Urothelium cell line (cell line): ENCODE measurements at places on chromosomes 3 and 15.

DNA sequence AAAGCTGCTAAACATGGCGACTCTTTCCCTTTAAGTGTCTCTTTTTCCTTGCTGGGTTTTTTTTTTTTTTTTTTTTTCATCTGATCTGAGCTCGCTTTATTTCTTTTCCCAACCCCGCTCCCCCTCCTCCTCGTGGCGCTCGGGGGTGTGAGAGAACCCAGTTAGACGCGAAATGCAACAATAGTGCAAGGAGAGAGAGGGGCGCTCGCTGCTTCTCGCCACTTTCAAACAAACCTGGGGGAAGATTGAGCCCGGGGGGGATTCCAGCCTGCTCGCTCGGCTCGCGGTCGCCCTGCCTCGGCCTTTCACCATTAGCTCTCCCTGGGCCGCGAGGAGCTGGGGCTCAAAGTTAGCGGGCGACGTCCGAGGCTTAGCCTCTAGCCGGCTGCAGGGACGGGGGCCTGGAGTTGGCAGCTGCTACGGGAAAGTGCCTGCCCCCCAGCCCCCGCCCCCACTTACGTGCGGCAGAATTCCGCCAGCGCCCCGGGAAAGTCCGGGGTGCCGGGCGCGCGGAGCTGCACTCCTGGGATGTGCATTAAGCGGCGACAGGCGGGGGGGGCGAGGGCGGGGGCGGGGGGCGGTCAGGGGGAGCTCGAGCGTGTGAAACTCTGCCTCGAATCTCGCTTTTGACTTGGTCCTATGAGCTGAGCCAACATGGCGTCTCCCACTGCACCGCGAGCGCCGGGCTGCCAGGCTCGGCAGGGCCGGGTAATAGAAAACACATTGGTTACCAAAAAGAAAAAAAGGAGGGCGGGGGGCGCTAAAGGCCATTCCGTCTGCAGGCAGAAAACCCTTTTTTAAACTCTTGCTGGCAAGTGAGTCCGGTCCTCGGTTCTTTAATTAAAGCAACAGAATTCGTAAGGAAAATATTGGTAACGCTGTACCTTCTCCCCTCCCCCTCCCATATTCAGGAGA is 10.4 kb downstream of the NR2F2 start:
- peak; percentile 57 for DNase-seq

DNA sequence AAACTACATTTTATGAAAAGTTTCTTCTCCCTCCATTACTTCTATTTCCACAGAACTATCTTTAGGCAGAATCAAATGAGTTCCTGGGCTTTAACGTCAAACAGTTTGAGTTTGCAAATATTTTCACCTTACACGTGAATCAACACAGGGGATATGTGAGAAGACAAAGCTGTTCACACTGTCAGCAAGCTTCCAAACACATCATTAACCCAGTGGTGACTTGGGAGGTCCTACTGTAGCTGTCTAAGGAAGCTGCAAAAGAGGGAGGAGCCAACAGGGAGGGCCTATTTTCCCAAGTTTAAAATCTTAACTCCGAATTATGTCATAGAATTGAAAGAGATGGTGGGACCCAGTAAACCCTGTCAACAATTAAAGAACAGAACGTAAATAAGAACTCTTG is 337.8 kb upstream of the DNAJC19 start:
- no peak for DNase-seq

DNA sequence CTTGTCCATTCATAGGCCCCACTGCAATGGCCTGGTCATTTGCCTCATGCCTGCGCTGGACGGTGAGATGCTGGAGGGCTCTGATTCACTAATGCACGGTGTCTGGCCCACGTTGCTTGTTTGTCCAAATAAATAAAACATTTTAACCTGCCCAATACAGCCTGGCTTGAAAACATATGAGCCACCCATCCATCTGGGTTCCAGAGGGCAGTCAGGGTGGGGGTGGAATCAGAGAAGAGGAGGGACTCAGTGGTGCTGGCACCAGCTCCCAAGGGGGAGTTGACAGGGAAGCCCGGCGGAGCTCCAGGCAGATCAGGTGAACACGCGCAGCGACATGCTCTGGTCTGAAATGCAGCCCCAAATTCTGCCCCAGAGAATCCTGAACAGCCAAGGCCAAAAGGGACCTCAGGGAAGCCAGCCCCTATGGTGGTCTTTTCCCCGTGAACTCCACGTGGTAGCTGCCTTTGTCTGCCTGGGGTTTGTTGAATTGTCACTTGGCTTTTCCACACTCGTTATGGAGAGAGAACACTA is 265.2 kb downstream of the UACA start:
- DNase-seq, result no peak

DNA sequence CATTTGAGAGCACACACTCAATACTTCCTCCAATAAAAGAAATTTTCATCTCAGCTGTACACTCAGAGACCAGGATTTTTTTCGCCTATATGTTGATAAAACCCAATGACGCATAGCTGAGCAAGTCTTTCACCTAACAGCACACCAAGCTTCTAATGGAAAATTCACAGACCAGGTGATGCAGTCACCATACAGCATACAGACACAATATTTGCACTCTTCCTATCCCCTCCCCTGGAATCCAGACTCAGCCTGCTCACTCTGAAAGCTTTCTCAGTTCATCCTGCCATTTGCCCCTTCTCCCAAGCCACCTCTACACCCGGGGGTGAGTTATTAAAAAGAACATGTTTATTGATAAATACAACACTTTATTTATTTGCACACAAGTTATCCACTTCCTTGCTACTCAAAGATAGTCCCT is 1.7 kb downstream of the TBC1D5 start:
- DNase-seq, result peak; percentile 29

DNA sequence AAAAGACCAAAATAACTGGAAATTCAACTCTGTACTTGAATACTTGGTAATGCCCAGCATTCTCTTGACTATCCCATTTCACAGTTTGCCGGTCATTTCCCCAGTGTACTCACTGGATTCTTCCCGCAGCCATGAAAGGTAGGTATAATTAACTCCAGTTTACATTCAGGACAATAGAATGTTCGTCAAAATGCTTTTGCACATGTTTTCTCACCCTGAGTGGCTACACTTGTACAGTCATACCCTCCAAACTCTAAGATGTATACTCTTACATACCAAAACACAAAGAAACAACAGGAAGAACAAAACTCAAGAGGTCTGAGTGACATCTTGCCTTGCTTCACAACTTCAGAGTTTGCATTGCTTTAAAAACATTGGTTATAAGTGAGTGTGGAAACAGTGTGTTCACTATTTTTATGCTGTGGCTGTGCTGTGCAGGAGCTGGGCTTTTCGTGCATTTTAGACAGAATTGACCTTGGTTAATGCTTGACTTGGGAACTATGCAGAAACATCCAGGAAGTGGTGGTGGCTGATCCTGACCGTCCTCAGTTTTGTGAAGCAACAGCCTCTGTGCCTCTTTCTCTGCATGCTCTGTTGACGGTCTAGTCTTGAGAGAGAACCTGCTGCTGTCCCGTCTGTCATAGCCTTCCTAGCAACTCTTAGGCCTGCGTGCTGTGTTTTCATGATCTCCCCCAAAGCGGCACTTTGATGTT is 90.5 kb downstream of the IGF1R start:
- DNase-seq, result no peak

DNA sequence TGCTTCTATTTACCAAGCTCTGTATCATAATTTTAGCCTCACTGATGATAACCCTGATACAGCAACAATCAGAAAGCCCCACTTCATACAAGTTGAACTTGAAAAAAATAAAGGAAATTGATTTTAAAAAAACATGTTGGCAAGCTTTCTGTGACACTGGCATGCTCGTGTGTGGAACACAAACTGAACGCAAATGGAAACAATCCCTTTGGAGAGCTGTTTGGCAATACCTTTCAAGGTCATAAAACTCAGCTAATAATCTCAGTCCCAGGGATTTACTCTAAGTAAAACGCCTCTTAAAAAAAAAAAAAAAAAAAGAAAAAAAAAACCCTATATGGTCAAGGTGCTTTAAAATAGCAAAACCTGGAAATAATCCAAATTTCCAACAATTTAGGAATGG is 166.7 kb upstream of the BCL6 start:
- no peak for DNase-seq

DNA sequence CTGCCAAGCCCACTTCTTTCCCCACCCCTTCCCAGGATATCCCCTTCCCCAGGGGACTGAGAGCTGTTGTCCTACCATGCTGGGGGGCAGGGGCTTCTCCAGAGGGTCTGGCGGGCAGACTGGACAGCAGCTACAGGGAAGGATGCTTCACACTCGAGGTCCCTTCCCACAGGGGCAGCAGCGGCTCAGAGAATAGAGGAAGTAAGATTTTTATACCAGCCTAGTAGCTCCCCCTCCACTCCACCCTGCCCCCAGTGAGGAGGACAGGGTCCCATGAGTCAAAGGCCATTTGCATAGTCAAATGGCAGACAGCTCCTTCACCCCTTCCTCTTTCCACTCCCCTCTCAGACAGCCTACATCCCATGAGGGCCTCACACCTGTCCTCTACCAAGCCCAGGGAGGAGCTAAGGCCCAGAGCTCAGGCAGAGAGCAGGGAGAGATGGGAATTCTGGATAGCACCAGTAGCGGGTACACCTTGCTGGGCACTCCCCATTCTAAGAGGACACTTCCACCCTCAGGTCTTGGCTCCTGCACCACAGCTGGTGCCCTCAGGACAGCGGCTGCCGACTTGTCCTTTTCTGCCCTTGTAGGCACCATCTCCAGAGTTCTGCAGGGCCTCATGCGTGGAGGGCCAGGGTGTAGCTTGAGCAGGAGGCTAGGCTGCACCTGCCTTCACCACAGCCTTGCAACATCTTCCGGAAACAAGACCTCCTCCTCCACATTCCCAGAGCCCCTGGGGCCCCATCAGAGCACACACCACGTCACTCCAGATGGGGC is at the start of gene TLR9:
TSS of gene TLR9 (minus strand) at position 194 of the 777 bp plus-strand sequence. CDS start at position 78, 116 bp downstream.
- no peak for DNase-seq

DNA sequence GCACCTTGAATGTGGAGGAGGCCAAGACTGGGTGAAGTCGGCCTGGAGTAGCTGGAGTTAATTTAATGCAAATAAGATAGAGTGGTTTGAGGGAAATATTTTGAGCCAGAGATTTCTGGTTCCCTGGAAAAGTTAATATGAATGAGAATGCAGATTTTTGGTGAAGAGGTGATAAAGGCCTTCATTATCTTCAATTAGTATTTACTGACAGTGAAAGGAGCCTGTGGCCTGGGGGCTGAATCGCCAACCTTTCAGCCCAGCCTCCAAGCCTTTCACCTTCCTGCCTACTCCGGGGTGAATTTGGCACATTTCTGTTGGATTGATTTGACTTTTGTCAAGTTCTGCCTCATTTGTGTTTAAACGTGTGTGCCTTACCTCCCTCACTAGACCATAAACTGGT is 147.8 kb downstream of the SOX2 start:
- no peak for DNase-seq

- no peak for DNase-seq
Observed at GRCh38 chr3:27349832-27350231, 19.4 kb downstream of the NEK10 start.

- DNase-seq, result no peak
Observed at GRCh38 chr3:124453189-124453588, 277.1 kb upstream of the UMPS start.

GRCh38 chr3:133153382-133153781 is 115.2 kb downstream of the TMEM108 start:
- DNase-seq, result no peak

- no peak for DNase-seq
Observed at GRCh38 chr3:160260587-160261270, 35.5 kb downstream of the C3orf80 start.

DNA sequence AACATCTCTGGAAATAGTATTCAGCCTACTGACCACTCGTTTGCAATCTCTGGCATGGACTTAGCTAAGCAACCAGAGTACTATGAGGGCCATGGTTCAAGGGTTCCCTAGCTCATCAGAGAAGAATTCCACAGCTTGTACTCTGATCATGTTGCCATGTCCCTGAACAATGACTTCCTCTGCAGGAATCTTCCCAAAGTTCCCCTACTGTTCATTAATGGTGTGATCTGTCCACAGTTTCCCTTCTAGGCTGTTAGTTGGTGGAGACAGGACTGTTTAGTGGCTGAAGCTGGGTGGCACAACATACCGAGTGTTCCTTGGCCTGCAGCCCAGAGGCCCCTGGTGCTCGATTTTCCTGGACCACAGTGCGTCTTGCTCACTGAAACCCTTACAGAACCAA is 44.4 kb upstream of the GALNT15 start:
- no peak for DNase-seq

DNA sequence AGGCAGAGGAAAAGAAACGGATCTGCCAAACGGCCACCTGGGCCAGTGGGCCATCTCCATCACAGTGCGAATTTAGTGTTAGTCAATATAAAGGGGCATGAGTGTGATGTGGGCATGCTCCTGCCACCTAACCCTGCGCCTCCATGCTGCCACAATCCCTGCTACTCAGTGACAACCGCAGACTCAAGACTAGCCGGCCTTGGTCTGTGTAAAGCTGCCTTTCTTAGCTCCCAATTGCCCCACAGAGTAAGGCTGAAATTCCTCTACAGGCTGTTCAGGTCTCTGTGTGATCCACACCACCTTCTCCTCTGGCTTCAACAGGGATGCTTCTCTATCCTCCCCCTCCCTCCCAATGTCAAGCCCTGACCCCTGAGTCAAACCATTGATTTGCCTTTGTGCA is 269.7 kb downstream of the XXYLT1 start:
- no peak for DNase-seq

- no peak for DNase-seq
Observed at GRCh38 chr3:137770835-137771399, 6.8 kb downstream of the SOX14 start.

- DNase-seq, result no peak
Observed at GRCh38 chr3:135755330-135756105, 210.0 kb upstream of the PPP2R3A start.

DNA sequence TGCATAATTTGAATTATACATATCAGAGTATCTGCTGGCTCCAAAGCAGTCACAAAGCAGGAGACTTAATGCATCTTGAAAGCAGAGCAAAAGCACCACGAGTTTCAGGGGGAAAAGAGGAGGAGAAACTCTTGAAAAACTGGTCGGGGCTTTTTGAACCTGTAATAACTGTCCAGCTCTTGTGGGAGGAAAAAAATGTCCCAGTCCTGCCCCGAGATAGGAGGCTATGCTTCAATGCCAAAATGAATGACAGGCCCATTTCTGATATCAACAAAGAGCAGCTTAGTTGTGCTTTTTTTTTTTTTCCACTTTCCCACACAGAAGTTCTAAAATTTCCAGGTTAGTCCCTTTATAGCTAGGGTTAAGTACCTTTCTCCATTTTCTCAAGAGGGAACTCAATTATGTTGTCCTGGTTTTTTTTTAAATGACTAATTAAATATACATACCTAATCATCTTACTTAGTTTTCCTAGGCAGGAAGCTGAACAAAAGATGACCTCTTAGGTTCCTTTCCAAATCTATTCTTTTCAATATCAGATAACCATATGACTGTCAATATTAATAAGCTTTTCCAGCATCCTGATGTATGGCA is 120.2 kb downstream of the TFDP2 start:
- no peak for DNase-seq
